Stimulated activated CD4-positive, alpha-beta T cell treated with anti-CD3 and anti-CD28 coated beads, Interleukin-1b, Interleukin-23, amount 100 ng/mL, for 48 hours (primary cell): ENCODE measurements at places on chromosomes 6 and 20.

DNA sequence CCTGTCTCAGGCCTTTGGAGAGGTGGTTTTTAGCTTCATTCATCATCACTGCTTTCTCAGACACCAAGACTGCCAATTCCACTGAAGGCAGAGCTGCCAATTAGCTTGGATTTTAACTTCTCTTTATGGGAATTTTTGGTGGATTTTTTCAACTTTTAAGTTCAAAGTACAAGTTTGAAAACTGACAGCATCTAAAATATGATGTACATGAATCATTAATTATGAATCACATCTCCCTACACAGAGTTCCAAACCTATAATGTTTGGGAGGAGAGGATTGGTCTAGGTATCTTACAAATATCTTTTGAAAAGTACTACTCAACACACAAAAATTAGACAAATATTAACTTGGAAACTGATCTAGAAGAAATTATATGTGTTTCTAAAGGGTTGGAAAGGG, 25.5 kb downstream of the CNKSR3 start:
- no peak for DNase-seq

DNA sequence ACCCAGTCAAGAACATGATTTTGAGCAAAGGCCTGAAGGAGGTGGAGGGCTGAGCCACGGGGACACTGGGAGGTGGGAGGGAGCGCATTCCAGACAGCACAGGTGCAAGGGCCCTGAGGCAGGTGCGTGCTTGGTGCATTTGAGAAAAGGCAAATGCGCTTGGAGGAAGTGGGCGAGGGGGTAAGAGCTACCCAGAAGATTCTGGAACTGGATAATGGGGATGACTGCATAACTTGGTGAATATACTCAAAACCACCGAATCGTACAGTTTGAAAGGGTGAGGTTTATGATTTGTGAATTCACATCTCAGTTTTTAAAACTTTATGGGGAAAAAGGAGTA, 9.8 kb downstream of the PREX1 start:
- DNase-seq, result no peak

GRCh38 chr6:33579828-33580714, at the start of gene BAK1:
BAK1 (minus strand) TSS chr6:33580276; CDS start chr6:33577604, 2,672 bp downstream.
- peak; percentile 85 for DNase-seq

DNA sequence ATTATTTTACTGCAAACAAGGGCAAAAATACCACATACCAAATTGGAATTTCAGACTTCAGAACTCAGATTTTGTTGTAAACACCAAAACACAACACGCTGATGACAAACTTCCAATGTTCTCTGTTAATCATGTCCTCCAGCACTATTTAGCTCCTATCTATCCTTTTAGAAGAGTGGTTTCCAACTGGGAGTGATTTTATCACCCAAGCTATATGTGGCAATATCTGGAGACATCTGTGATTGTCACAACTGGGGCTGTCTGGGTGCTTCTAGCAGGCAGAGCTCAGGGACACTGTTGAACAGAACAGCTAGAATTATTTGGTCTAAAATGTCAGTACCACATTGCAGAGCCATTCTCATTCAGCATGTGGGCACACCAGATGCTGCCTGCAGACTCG, 244.6 kb downstream of the FOXC1 start:
- DNase-seq, result no peak

DNA sequence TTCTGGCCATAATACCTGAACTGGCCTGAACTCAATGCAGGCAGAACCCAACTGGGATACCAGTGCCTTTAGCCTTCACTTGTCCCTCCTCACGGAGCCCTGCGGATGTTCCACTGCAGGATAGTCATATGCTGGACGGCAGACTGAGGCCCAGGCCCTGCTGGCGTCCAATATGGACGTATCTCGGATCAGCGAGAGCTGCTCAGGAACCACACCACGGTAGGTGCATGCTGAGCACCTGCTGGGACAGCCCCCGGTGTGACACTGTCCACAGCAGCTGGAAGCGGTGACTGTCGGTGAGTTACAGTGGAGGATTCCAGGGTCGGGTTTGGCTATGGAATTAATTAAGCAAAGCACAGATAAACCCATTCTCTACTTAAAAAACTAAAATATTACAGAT, 48.7 kb downstream of the PSMG4 start:
- no peak for DNase-seq

DNA sequence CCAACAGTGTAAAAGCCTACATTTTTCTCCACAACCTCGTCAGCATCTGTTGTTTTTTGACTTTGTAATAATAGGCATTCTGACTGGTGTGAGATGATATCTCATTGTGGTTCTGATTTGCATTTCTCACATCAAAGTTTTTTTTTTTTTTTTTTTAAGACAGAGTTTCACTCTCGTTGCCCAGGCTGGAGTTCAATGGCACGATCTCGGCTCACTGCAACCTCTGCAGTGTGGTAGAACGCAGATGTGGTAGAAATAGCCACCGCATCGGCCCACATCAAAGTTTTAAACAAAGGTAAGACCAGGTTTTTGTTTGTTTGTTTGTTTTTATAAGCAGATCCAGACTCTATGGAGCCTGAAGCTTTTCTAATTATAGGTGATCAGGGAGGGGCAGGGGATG, 12.7 kb upstream of the PPP1R3G start:
- no peak for DNase-seq

- no peak for DNase-seq
These were observed 613.8 kb downstream of the TFAP2B start for GRCh38 chr6:51432481-51432880.

DNA sequence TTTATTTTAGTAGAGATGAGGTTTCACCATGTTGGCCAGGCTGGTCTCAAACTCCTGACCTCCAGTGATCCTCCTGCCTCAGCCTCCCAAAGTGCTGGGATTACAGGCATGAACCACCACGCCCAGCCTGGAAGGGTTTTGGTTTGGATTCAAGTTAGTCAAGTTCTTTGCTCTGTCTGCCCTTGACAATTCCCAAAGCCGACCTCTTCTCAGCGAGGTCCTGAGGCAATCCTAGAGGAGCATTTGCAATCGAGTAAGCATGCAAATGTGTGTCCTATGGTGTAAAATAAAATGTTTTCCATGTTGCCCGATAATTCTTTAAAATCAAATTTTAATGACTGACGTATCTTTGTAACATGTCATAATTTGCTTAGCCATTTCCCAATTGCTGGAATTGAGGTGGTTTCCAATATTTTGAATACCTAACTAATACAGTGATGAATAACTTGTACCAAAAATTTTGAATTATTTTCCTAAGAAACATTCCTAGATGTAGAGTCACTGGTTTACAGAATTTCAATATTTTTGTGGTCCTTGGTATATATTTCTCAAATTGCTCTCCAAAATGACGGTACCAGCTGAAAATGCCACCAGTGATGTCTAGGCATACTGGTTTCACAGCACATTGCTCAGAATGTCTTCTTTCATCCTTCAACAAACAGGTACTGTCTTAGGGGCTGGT, 38.7 kb downstream of the GTF2H5 start:
- no peak for DNase-seq

GRCh38 chr6:87653074-87653962, 48.7 kb downstream of the AKIRIN2 start:
- no peak for DNase-seq
